ENCODE measurements at places on chromosomes 2 and 18.

DNA sequence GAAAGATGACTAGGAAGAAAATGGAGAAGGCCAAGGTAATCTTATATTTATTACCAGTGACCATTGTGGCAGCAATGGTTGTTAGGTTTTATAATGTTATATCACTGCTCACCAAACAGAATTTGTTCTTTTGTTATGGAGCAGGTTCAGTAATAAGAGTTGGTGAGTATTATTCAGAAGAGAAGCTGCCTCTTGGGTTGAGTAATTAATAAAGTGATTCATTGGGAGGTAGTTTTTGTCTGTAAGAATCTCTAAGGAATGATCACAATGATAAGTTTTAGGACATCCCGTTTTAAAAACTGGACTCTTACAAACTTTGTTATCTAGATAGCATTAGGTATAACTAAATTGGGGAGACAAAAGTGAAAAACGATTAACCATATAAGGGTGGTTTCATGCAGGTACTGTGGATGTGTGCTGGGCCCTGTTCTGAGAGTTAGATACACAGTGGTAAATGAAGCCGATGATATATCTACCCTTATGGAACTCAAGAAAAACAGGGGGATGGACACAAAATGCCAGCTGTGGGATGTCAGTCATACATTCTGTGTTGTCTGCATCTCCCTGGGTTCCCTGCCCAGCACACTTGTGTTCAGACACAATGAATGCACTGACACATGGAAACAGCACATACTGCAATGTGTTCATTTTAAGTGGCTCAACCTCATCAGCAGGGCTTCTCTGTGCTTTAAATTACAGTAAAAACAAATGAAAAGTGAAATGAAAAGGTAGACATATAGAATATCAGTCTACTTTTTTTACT is 7.5 kb downstream of the MAP4K4 start:
- DNase-seq, result no peak

GRCh38 chr2:237278568-237278967 is 135.4 kb downstream of the COL6A3 start:
- DNase-seq, result no peak

DNA sequence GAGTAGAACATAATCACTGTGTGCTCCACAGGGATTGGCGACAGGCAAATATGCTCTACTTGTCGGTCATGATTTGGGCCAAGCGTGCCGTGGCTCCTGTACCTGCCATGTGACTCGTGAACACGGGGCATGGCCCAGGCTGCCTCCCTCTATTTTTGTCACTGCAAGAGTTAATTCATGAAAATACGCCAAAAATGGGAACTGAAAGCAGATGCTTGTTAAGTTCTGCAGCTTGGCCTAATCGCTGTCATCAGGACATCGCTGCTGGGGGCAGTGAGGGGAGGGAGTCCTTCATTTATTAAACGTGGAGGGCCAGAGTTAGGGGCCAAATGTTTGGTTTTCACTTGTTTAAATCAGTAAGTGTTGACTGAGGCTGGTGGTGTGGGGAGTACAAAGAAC is 177.8 kb downstream of the BCL2 start:
- no peak for DNase-seq

DNA sequence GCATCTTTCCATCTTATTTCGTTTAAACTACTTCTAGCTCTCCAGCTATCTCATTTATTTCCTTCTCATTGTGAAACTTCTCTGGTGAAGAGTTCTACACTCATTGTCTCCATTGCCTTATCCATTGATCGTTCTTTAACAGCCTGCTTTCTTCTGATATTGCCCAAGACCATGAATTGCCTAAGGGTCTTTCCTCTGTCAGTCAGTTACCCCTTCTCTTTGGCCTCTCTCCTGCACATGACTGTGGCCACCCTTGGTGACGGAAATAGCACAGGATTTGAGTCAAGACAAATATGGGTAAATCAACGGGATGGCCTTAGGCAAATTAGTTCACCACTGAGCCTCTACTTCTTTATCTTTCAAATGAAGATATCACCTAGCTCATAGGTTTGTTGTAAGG is 26.6 kb downstream of the NHEJ1 start:
- DNase-seq, result no peak

DNA sequence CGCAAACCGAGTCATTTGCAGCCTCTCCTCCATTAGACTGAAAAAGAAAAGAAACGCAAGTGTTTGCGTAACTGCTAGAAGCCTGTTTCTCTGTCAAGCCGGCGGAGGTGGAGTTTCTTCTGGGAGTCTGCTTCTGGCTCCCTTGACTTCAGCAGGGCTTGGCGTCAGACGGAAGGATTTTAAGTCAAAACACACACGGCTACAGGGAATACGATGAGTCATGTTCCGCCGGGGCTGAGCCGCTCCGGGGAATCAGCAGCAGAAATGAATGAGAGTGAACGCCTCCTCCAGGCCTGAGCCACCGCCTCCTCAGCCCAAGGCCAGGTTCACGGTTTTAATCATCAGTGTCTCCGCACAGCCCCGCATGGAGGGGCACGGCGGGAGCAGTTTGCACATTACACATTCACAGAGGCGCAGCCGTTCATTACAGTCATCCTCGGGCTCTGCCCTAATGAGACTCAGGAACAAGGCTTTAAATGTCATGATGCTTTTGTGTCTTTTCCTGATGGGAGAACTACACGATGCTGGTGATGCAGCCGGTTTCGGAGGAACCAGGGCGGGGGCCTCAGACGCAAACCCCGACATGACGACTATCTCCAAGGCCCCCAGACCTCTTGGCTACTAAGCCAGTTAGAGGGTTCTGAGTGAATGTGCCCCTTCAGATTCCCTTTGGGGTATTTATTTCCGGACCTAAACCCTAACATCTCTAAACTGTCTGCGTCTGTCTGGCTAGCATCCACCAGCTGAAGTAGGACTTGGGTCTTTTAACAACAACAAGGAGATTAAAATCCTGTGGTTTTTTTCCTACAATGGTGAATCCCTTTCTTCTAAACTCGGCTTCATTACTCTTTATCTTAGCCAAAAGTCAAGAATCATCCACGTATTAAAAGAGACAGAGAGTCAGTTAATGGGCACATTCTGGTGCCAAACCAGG is 11.1 kb upstream of the SCG2 start:
- no peak for DNase-seq

DNA sequence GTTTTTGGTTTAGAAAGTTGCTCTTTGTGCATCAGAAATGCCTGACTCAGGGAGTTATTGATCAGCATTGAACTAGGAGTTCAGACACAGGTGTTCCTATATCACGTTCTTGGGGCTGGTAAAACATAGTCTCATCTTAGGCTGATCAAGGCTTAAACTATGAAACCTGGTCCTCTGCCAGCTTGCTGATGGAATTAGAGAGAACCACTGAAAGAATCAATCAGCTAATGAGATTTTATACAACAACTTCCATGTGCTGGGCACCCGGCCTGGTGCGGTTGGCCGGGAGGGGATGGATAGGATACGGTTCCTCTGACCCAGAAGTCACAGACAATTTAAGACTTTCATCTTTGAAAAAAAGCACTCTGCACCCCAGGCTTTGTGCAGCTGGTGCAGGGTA is 164.9 kb downstream of the RDH14 start:
- no peak for DNase-seq

DNA sequence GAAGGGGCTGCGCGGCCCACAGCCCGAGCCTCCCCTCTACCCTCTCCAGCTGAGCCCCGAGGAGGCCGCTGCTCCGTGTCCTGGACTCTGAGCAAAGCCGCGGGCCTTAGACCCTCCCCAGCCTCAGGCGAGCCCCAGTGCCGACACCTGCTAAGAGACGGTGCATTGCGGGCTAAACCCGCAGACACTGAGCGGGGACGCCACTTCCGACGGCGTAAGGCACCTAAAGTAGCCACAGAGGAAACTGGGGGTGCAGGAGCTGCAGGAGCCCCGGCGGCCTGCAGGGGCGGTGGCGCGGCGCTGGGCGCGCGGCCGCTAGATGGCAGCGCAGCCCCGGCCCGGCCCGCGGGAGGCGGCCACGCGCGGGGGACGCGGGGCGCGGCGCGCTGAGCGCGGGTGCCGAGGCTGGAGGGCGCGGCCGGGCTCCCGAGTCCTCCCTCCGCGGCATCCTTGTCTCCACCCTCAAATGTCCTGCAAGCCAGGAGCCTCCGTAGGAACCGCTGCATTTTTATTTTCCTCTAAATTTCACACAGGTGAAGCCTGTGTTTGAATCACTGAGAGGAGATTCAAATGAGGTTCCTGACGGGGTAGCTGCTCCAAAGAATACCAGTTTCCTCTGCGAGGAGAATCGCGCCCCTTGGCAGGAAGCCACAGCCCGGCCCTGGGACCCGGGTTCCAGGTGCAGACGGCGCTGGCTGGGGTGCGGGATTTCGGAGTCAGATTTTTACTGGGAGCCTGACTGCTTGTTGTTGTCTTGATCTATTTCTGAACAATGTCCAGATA is 650.5 kb downstream of the GALR1 start:
- peak; percentile 26 for DNase-seq

DNA sequence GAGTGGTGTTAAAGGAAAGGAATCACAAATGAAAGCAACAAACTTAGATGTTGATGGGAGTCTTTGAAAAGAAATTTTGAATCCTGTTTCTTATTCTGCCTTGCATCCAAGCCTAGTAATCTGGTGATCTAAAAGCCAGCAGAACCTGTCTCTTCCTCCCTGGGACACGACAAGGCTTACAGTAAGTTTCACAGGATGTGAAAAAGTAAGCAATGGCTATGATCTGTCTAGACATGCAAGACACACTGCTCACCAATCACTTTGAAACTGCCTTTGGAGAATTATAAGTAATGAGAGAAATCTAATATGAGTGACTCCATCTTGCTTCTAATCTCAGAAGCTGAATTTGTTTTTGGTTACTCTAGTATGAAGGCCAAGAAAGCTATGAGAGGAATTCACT is 103.7 kb downstream of the KCNH7 start:
- no peak for DNase-seq

DNA sequence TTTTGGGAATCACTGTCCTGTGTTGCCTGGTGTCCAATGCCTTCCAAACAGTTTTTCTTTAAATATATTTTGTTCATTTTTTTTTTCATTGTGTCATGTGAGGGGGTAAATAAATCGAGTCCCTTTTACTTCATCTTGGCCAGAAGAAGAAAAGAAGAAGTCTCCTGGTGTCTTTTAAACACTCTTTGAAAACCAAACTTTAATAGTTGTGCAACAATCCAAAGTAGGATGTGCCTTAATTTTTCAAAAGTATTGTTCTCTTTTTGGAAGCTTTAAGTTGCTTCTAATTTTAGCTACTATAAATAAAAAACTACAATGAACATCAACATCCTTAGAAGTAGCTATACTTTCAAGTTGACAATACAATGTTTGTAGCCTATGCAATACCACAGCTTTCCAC is 154.9 kb downstream of the ATAD2B start:
- no peak for DNase-seq

GRCh38 chr2:200306931-200307723 is 634 bp downstream of the SPATS2L start:
- DNase-seq, result no peak

DNA sequence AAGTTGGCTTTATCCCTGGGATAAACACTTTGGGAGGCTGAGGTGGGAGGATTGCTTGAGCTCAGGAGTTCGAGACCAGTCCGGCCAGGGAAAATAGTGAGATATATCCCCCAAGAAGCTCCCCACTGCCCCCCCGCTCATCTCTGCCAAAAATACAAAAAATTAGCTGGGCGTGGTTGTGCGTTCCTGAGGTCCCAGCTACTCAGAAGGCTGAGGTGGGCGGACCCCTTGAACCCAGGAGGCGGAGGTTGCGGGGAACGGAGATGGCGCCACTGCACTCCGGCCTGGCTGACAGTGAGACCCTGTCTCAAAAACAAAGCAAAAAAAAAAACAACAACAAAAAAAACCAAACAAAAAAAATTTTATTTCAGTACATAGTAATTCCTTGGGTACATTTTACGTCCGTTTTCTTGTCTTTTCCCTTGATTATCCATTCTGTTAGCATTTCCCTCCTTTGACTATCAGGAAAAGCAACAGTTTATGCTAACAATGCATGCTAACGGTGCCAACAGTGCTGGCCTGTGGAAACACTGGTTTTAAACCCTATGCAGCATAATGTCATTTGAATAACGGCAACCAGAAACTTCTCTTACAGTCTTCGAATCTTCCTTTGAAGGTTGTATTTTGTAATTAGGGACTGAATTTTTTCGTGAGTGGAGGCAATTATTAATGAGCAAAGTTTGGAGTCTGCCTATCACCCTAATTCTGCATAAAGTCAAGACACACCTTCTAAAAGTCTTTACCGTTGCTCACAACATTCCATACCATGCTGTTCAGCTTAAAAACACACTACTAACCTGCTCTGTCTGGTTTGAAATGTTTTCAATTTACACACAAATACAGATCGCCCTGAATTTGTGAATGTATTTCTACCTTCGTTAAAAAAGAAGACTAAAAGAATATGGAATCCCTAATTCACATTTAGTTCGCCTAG is 721 bp upstream of the MIB1 start:
- no peak for DNase-seq

GRCh38 chr18:62796216-62796621 is 80.9 kb downstream of the PHLPP1 start:
- DNase-seq, result no peak

DNA sequence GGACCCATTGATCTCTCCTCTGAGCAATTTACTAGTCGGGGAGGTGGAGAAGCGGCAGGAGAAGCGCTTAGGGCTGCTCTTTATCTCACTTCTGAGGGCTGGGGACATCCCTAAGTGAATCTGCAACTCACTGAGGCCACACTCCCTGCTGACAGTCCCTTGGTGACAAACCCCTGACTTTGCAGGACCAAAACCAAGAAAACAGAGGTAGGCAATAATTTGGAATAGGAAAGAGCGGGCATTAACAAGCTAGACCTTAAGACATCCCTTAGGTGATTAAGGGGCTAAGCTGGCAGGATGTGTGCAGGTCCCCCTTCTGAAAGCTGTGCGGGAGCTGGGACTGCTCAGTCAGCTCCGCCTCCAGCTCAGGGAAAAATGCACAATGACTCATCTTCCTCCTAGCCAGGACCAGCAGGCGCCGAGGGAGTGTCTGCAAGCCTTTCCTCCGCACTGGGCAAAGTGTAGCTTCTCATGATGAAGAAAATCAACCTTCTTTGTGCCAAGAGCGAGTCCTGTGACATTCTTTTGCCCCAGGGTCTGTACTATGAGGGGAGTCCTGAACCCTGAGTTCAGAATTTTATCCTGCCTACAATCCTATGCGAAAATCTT is 63.3 kb downstream of the BOD1L2 start:
- DNase-seq, result no peak

DNA sequence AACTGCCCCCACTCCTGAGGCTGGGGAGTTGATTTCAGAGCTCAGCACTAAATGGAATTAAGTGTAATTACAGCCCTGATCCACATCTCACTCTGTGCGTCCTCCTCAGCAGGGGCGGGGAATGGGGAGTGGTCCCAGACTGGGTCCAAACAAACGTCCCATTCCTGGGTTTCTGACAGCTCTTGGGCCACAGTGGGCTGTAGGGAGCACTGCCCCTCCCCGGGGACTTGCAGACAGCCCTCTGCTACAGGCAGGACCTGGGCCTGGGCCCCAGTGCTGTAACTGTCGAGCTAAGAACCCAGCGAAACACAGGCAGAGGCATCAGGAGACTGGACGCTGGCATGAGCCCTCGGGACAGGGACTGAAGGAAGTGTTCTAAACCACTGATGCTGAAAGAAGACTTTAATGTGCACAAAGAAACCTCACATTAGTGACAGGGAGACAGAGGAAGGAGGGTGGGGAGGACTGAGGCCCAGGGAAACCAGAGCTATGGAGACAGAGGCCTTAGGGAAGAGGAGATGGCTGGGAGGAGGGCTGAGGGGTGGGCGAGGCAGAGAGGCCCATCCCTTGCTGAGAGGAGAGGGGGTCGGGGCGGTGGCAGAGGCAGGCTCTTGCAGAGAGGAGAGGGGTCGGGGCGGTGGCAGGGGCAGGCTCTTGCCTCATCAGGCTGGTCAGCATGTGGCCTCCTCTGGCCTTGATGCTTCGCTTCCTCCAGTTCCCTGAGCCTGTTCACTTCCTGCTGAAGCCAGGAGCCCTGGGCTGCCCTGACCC is 5.8 kb upstream of the SEMA4C start:
- DNase-seq, result no peak
